ENCODE measurements at places on chromosomes 2 and 18.

DNA sequence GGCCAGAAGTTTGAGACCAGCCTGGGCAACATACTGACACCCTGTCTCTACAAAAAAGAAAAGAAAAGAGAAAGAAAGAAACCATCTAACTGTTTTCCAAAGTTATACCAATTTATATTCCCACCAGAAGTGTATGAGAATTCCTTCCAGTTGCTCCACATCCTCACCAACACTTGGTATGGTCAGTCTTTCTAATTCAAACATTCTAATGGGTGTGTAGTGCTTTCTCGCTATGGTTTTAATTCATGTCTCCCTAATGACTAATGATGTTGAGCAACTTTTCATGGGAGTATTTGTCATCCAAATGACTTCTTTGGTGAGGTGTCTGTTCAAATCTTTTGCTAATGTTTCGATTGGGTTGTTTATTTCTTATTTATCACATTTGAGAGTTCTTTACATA is 10.5 kb upstream of the B3GNT7 start:
- no peaks in the 10 kb centered on the region for H3K27me3 ChIP-seq
- no peak for DNase-seq
- no peak overlapping the region for H3K27ac ChIP-seq
- no peak overlapping the region for H3K4me3 ChIP-seq
- H3K4me1 ChIP-seq: no peaks in the 10 kb centered on the region
- H3K36me3 ChIP-seq: no peaks in the 10 kb centered on the region

DNA sequence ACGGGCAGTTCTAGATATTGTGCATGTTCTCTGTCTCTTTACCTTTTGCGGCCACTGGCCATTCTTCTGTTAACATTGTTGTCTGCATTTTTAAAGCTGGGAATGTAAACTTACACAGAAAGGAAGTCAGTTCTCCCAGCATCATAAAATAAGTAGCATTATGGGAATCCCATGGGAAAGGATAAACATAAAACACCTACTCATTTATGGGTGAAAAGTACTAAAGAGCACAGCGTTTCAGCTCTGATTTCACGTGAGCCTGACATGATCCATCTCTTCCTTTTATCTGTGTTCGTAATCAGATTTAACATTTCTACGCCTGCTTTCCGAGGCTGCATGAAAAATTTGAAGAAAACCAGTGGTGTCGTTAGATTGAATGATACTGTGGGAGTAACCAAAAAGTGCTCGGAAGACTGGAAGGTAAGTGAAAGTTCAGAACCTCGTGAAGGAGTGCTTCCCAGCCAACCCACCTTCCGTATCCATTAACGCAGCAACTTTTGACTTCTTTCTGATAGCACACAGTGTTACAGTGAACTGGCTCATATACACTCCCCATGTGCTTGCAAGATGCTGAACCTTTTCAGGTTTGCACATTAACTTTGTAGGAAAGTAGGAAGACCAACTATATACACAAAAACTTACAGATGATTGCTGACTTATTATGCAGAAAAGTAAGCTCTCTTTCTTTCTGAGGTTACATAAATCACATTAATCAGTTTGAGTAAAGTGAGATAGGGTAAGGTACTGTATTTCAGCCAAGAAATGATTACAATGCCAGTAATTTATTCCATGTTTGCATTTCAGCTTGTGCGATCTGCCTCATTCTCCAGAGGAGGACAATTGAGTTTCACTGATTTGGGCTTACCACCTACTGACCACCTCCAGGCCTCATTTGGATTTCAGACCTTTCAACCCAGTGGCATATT is 86.5 kb upstream of the TTC39C start:
- no peaks in the 10 kb centered on the region for H3K4me1 ChIP-seq
- H3K27me3 ChIP-seq: no peaks in the 10 kb centered on the region
- DNase-seq: no peak
- H3K36me3 ChIP-seq: no peaks in the 10 kb centered on the region
- no peak overlapping the region for H3K4me3 ChIP-seq

DNA sequence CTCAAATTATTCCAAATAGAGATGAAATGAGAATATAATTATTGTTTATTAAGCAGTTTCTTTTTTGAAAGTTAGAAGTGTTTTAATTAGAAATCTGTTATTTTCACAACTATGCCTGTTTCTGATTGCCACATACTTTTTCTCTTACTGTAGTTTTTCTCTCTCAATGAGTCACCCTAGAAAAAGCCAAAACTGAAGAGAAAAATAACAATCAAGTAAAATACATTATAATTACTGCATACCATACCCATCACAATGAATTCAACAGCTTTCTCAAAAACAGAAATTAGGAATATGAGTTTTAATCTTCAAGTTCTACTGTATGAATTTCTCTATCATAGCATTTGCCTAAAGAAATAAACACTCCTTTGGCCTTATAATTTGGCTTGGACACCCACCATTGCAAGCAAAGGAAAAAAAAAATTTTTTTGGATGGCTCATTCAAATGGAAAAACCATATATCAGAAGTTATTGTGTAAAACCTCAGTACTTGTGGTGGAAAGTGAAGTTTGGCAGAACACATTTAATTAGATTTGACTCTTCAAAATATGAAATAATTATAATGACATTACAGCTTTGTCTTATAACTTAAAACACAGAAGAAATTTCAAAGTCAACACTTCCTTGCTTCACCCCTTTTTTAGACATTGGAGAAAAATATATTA is 138.5 kb downstream of the DYM start:
- no peaks in the 10 kb centered on the region for H3K36me3 ChIP-seq
- H3K27me3 ChIP-seq: no peaks in the 10 kb centered on the region
- no peak overlapping the region for H3K27ac ChIP-seq
- no peak for DNase-seq
- H3K4me3 ChIP-seq: no peak overlapping the region

- no peak overlapping the region for H3K27ac ChIP-seq
- no peak overlapping the region for H3K4me3 ChIP-seq
- no peaks in the 10 kb centered on the region for H3K27me3 ChIP-seq
- no peak for DNase-seq
- H3K4me1 ChIP-seq: no peaks in the 10 kb centered on the region
- no peaks in the 10 kb centered on the region for H3K36me3 ChIP-seq
Measured at GRCh38 chr2:130769343-130769907, 14.1 kb downstream of the AMER3 start.

- H3K27me3 ChIP-seq: no peaks in the 10 kb centered on the region
- peak overlapping the region; percentile 58 for H3K4me3 ChIP-seq
- no peak overlapping the region for H3K27ac ChIP-seq
- DNase-seq: peak; percentile 67
- H3K4me1 ChIP-seq: no peaks in the 10 kb centered on the region
- no peaks in the 10 kb centered on the region for H3K36me3 ChIP-seq
Measured at GRCh38 chr2:121974897-121975661, 219.6 kb downstream of the TSN start.

- no peaks in the 10 kb centered on the region for H3K27me3 ChIP-seq
- DNase-seq: no peak
- no peak overlapping the region for H3K27ac ChIP-seq
Measured at GRCh38 chr2:1900732-1901131, 156.4 kb upstream of the PXDN start.

- H3K4me1 ChIP-seq: no peaks in the 10 kb centered on the region
- no peak for DNase-seq
Measured at GRCh38 chr18:80227472-80227871, 19.8 kb downstream of the PARD6G start.

GRCh38 chr2:96225016-96225533 is 16.4 kb upstream of the STARD7 start:
- H3K4me3 ChIP-seq: no peak overlapping the region
- no peak for DNase-seq
- H3K4me1 ChIP-seq: no peaks in the 10 kb centered on the region
- H3K36me3 ChIP-seq: no peaks in the 10 kb centered on the region
- no peaks in the 10 kb centered on the region for H3K27me3 ChIP-seq

GRCh38 chr2:209933499-209934483 is 68.6 kb upstream of the RPE start:
- no peaks in the 10 kb centered on the region for H3K27me3 ChIP-seq
- H3K36me3 ChIP-seq: no peaks in the 10 kb centered on the region
- peak overlapping the region; percentile 22 for H3K4me3 ChIP-seq
- no peaks in the 10 kb centered on the region for H3K4me1 ChIP-seq
- DNase-seq: no peak

DNA sequence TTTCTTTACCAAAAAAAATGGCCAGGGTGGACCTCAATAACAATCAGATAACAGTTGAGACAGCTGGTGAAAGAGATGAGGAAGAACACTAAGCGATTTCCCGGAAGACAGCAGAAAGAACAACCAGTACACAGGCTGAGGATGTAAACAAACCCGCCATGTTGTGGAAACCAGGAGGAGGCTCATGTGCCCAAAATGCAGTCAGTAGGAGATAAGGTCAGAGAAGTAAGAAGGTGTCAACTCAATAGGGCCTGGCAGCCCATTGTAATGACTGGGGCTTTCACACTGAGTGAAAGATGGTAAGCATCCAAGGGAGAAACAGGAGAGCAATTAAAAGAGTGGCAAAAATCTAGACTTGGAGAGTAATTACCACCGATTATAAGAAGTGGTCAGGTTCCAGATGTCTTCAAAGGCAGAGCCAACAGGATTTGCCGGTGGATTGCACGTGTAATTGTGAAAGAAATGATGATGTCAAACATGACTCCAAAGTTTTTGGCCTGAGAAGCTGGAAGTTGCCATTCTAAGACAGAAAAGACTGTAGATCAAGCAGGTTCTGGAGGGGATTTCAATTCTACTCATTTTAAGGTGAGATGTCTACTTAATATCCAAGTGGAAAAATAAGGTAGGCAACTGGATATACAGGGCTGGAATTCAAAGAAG is 77.7 kb upstream of the CYP1B1 start:
- H3K36me3 ChIP-seq: no peaks in the 10 kb centered on the region
- H3K4me1 ChIP-seq: no peaks in the 10 kb centered on the region
- H3K4me3 ChIP-seq: no peak overlapping the region
- no peak overlapping the region for H3K27ac ChIP-seq

DNA sequence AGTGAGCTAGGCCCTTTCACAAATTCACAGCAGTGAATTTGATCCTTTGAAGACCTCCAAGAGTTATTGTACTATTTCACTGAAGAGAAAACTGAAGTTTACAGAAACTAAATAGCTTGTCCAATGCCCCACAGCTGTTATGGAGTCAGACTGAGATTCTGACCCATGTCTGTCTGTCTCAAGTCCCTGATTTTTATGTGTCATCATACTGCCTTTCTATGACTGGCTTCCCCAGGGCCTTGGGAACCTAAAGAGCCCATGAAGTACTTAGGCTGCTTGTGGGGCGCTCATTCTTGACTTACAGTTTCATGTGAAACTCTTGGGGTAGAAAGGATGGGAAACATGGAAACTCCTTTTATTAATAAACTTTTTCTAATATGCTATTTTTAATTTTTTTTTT is 107.7 kb downstream of the ATL2 start:
- no peaks in the 10 kb centered on the region for H3K27me3 ChIP-seq
- H3K36me3 ChIP-seq: no peaks in the 10 kb centered on the region
- no peak for DNase-seq
- no peak overlapping the region for H3K4me3 ChIP-seq

DNA sequence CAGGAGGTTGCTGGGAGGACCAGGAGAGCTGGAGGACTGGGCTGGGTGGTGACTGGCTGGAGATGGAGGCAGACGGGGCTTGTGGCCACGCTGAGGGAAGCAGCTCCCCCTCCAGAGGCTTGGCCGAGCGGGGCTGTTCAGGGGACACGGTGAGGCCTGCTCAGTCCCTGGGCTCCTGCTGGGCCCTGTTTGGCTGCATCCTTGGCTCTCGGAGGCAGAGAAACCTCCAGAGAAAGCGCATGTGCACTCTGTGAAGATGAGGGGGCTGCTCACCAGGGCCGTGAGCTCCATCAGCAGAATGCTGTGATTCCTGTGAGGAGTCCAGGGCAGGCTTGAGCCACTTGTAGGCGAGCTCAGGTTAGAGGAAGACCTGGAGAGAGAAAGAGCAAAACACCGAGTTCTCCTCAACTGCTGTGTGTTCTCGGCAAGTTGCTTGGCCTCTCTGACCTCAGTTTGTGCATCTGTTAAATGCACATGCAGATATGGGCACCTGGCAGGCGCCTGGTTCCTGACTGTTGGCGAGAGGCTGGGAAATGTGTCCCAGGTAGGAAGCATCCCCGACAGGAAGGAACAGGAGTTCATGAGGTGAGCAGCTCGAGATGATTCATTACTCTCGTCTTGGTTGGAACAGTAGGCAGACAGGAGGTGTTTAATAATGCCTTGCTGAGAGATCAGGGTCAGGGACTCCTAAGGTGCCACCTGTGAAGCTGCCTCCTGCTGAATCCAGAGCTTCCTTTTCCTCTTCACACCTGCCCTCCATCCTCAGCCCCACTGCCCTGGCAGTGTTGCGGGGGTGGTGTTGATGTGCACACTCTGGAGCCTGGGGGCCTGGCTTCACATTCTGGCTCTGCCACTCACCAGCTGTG is 941 bp downstream of the ZAP70 start:
- peak overlapping the region; percentile 24 for H3K4me3 ChIP-seq
- H3K27ac ChIP-seq: no peak overlapping the region
- H3K4me1 ChIP-seq: no peaks in the 10 kb centered on the region

GRCh38 chr2:2547451-2547850 is 216.4 kb upstream of the MYT1L start:
- no peaks in the 10 kb centered on the region for H3K36me3 ChIP-seq
- no peak overlapping the region for H3K4me3 ChIP-seq
- no peaks in the 10 kb centered on the region for H3K27me3 ChIP-seq

DNA sequence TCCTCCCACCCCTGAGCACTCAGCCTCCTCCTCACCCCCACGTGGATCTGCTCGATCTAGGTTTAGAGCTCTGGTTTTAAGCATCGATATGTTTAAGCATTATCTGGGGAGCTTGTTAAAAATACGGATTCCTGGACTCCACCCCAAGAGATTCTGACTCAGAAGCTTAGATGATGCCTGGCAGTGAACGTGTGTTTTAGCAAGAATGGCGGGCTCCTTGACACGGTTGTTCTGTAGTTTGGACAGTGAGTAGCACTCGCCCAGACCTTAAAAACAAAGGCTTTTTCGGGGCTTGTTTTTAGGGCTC is 47.3 kb downstream of the LDLRAD4 start:
- H3K4me3 ChIP-seq: no peak overlapping the region
- peaks cover 49% of the 10 kb centered on the region for H3K4me1 ChIP-seq
- H3K27ac ChIP-seq: peak overlapping the region; percentile 72
- DNase-seq: no peak

DNA sequence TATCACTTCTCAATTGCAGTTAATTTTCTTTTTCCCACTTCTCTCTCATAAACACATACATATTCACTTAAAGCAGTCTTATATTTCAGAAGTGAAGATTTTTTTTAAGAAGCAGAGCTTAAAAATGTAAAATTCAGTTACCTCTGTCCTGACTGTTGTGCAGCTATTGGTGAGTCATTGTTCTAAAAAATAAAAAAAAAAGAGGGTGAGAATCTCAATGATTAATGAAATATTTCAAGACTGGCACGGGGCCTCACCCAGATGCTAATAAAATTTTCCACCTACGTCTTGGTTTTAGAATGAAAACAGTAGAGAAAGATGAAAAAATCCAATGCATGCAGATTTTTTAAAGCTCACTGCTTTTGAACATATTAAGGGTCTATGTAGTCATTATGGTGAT is 67.7 kb downstream of the RDH14 start:
- H3K4me1 ChIP-seq: no peaks in the 10 kb centered on the region
- H3K36me3 ChIP-seq: no peaks in the 10 kb centered on the region
- no peaks in the 10 kb centered on the region for H3K27me3 ChIP-seq
- DNase-seq: no peak
- no peak overlapping the region for H3K4me3 ChIP-seq
- no peak overlapping the region for H3K27ac ChIP-seq

GRCh38 chr2:53087874-53088461 is 679.6 kb upstream of the CHAC2 start:
- no peaks in the 10 kb centered on the region for H3K27me3 ChIP-seq
- H3K27ac ChIP-seq: no peak overlapping the region
- no peak overlapping the region for H3K4me3 ChIP-seq
- H3K36me3 ChIP-seq: no peaks in the 10 kb centered on the region
